ENCODE measurements at places on chromosomes 2 and 18. TPM values are rescaled to one million over a fixed set of nuclear protein-coding genes. Genes with fewer than 3 reads are reported as not detected.

- H3K27ac ChIP-seq: no peak overlapping the region
- H3K36me3 ChIP-seq: no peaks in the 10 kb centered on the region
- H3K4me3 ChIP-seq: no peak overlapping the region
These were observed 670.7 kb downstream of the ERBB4 start for GRCh38 chr2:211867845-211868451.

DNA sequence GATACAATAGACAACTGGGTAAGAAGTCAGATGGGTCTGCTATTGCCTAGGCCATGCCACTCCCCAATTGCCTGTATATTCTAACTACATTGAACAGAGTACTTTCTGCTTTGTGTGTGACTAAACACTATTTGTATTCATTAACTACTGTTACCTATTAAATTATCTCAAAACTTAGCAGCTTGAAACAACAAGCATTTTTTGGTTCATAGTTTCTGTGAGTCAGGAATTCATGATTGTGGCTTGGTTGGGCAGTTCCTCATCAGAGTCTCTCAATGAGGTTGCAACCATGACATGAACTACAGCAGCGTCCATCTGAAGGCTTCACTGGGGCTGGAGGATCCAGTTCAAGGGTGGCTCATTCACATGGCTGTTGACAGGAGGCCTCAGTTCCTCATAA, 205.7 kb downstream of the EN1 start:
- H3K36me3 ChIP-seq: no peaks in the 10 kb centered on the region
- DNase-seq: no peak
- H3K27ac ChIP-seq: no peak overlapping the region
- no peak overlapping the region for H3K4me3 ChIP-seq
- no peaks in the 10 kb centered on the region for H3K27me3 ChIP-seq

DNA sequence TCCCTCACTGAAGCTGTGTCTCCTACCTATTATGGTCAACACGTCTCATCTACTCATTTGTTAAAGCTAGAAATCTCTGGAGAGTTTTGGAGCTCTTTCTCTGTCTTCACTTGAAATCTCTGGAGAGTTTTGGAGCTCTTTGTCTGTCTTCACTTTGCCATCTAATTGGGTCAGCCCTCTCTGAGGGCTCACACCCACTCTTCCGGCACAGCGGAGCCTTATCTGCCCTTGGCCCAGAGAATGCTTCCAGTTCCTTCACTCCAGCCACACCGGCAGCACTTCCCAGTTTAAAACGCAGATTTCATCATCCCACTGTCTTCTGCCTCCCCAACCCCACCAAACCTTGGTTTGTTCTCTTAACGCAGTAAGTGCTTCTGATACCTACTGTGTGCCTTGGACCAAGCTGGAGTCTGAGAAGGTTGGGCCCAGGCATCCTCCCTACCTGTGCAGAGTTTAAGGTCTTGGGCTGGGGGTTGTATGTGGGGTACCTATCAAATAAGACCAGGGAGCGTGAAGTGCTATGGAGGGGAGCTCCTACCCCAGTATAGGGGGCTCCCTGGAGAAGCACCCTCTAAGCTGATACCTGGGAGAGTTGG, 5.0 kb downstream of the HPCAL1 start:
- DNase-seq: no peak
- H3K36me3 ChIP-seq: no peaks in the 10 kb centered on the region
- no peaks in the 10 kb centered on the region for H3K4me1 ChIP-seq
- no peak overlapping the region for H3K4me3 ChIP-seq
- no peak overlapping the region for H3K27ac ChIP-seq
- no peaks in the 10 kb centered on the region for H3K27me3 ChIP-seq

RIT2 gene
- not detected for total RNA-seq

GRCh38 chr18:13889671-13890070, 25.7 kb downstream of the MC2R start:
- H3K4me3 ChIP-seq: no peak overlapping the region
- no peak for DNase-seq
- no peaks in the 10 kb centered on the region for H3K4me1 ChIP-seq

- no peaks in the 10 kb centered on the region for H3K4me1 ChIP-seq
- H3K36me3 ChIP-seq: no peaks in the 10 kb centered on the region
- no peaks in the 10 kb centered on the region for H3K27me3 ChIP-seq
- no peak overlapping the region for H3K4me3 ChIP-seq
- DNase-seq: no peak
These were observed 267.6 kb downstream of the RBM43 start for GRCh38 chr2:150994076-150994475.

- no peaks in the 10 kb centered on the region for H3K4me1 ChIP-seq
- no peak for DNase-seq
- H3K36me3 ChIP-seq: no peaks in the 10 kb centered on the region
- H3K27ac ChIP-seq: no peak overlapping the region
- H3K4me3 ChIP-seq: no peak overlapping the region
- no peaks in the 10 kb centered on the region for H3K27me3 ChIP-seq
These were observed 23.6 kb upstream of the STAT4 start for GRCh38 chr2:191174442-191174841.

TMEM182 gene
- 1.4 TPM for total RNA-seq
